ENCODE measurements at places on chromosomes 4 and X.

- no peak for DNase-seq
Measured at GRCh38 chrX:17984415-17984814, 123.3 kb upstream of the RAI2 start.

DNA sequence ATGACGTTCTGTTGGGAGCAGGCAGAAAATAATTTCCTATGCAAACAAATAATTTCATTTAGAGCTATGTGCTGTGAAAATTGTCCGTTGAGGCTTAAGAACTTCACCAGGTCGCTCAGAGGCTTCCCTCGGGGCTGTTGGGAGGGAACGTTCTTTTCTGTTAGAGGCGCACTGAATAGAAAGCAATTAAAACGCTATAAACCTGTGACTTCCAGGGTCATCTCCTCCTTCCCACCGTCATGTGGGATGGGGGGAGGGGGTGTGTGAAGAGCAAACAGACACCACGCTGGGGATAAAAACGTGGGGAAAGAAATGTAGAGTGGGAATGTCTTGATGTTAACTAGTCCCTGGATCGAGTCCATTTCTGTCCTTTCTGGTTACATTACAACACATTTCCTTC is 35.2 kb upstream of the ZNF518B start:
- no peak for DNase-seq

DNA sequence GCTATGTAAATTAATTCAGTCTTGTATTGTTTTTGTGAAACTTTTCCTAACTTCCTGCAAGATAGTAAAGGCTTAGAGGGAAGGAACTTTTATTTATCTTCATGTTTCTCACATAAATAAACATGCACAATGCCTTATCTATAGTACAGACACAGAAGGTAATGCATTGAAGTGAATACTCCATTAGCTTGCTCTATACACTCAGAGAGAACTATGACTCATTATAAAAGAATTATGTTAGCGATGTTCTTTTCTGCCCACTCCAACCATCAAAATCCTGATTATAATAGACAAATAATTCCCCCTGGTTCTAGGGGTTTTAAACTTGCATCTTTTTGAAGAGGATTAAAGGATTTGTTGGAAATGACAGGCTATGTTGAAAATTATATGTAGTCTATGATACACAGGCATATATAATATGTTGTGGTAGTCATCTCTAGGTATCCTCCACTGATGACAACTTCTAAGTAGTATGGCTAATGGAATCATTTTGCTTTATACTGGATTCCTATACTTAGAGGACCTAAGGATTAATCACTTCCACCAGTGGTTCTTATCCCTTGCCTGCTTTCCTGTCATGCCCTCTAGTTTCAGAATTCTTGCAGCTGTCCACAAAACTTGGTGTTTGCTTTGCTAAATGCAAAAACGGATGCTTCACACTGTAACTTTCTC is 115.7 kb downstream of the NDST4 start:
- no peak for DNase-seq

GRCh38 chr4:105130945-105131344 is 15.7 kb upstream of the TET2 start:
- DNase-seq: no peak

DNA sequence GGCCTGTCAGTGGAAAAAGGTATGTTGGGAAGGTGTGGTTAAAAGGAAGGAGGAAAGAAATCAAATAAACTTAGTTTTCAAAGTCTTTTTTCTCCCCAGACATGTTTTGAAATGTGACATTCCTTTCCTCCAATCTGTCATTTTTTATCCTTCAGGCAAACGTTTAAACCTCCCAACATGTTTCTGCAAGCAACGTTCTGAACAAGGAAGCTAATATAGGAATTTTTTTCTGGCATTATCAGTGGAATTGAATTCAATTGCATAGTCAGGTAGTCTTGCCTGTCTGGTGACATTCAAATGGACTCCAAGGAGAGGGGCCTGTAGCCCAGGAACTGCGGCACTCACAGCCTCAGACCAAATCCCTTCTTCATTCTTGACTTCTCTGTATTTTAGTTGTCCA is 30.0 kb upstream of the RASSF6 start:
- no peak for DNase-seq

DNA sequence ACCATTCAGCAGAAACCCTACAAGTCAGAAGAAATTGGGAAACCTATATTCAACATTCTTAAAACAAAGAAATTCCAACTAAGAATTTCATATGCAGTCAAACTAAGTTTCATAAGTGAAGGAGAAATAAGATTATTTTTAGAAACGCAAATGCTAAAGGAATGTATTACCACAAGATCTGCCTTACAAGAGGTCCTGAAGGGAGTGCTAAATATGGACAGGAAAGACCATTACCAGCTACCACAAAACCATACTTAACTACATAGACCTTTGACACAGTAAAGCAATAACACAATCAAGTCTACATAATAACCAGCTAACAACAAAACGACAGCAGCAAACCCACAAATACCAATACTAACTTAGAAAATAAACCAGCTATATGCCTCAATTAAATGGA is 169.3 kb upstream of the FGF16 start:
- no peak for DNase-seq

DNA sequence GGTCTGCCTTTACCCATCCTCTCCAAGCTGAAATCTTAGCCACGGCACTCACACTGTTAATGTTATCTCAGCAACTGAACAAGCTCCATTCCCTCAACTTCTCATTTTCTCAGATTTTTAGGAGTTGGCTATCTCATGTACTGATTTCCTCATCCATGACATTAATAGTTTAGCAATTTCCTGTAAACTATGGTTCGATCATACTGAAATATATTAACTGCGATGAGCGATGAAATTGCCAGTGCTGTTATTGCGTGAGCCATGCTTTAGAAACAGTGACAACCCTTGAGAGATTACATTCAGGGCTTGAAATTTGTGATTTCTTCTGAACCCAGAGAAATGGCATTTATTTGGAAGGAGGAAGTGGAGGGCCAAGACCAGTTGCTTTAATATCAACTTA is 223.7 kb downstream of the GPAT3 start:
- DNase-seq: no peak

- no peak for DNase-seq
Measured at GRCh38 chr4:146095091-146095690, 80.3 kb upstream of the LSM6 start.

DNA sequence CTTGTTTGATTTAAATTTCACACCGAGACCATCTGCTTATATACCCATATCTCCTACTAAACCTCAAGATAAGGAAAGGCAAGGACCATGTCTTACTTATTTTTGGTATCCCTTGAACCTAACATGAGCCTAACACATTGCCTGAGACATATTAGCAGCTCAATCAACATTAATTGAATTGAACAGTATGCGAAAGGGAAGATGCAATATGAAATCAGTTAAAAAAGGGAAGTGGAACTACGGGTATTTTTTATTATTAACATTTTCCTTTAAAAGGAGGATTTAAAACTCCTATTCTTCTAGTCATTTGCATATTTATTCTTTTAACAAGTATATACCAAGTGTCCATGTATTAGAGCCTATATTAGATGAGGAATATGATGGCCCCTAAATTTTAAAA is 197.0 kb downstream of the CAMK2D start:
- no peak for DNase-seq

- DNase-seq: peak; percentile 72
Measured at GRCh38 chrX:1249101-1249887, 19.3 kb upstream of the CSF2RA start.

DNA sequence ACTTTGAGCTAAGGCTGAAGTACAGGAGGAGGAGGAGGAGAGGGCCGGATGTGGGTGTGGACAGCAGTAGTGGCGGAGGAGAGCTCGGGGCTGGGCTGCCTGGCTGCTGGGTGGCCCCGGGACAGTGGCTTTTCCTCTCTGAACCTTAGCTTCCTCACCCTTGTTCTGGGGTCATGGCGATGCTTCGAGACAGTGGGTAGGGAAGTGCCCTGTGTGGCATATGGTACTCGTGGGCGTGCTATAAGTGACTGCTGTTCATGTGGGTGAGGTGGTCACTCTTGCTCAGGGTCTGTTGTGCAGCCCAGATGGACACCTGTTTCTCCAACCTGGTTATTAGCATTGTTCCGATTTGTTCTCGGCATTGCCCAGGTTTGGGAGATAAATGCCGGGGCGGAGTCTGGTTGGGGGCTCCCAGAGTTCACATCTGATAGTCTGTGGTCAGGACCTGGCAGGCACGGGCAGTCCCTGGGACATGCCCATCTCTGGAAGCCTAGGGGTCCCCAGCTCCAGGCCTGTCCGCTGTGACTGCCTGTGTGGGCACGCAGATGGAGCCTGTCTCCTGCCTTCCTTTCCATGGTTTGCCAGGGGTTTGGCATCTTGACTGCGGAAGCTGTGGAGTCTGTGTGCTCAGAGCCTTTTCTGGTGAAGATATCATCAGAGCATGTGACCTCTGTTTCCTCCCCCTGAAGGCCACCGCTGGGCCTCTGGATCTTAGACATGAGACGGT is 4.9 kb upstream of the CPZ start:
- no peak for DNase-seq

GRCh38 chr4:89658701-89659024 is 178.3 kb downstream of the SNCA start:
- no peak for DNase-seq

- no peak for DNase-seq
Measured at GRCh38 chr4:4271912-4272311, 18.0 kb downstream of the LYAR start.

DNA sequence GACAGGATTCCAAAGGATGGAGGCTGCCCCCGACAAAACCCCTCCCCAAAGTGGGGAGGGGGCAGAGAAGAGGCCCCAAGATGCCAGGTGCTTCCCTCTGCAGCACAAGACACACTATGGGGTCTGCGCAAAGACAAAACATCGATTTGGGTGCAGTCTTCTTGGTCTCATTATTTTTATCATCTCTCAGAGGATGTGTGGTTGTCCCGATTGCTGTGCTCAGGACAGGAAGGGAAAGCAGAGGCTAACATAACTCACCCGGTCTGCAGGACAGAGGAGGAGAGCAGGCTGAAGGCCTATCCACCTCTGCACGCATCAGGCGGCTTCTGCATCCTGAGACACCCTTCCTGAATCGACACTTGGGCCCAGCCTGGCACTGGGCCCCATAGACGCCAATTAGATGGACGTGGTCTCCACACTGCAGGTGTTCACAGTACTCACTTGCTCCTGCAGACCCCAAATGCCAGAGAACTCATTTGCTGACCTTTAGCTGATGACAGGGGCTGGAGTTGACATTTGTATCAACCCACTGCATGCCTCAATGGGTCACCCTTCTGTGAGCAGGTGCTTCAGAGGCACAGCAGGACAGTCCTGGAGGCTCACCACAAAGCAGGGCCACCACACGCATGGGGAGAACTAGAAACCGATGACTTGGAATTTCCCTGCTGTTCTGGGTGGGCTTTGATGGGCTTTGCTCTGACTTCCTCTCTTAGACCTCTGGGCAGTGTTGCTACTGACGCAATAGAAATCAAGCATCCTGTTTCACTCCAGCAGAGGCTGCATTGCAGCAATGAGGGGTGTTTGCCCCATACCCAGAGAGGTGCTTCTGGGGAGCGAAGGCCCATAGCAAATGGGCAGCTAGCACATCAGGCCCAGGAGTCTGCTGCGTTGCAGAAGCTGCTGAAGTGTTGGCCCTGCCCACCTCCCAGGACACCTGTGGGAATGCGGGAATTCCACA is 96.3 kb upstream of the ENPP6 start:
- DNase-seq: no peak

- no peak for DNase-seq
Measured at GRCh38 chr4:36388710-36389109, 107.3 kb downstream of the DTHD1 start.

GRCh38 chr4:56799161-56799759 is 22.2 kb downstream of the SPINK2 start:
- DNase-seq: no peak
